ENCODE measurements at places on chromosomes 5 and 9.

- DNase-seq: no peak
Observed at GRCh38 chr5:127571314-127572131, 54.1 kb downstream of the PRRC1 start.

GRCh38 chr5:132708645-132709044 lies 28.7 kb downstream of the KIF3A start:
- no peak for DNase-seq

DNA sequence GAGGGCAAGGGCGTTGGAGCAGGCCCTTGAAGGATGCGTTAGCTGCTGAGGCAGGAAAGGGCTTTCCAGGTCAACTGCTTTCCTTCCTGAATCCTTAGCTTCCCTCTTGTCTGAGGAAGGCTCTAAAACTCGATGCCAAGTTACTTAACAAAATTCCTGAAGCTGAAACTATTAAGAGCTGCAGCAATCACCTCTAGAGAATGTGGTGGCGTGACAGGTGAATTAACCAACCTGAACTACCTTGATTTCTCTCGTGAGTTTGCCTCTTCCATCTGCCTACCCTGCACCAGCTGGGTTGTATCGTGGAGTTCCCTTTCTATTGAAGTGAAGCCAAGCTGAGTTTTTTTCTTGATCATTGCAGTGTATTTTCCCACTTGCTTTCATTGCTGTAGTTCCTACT lies 96.1 kb downstream of the PDE8B start:
- no peak for DNase-seq

DNA sequence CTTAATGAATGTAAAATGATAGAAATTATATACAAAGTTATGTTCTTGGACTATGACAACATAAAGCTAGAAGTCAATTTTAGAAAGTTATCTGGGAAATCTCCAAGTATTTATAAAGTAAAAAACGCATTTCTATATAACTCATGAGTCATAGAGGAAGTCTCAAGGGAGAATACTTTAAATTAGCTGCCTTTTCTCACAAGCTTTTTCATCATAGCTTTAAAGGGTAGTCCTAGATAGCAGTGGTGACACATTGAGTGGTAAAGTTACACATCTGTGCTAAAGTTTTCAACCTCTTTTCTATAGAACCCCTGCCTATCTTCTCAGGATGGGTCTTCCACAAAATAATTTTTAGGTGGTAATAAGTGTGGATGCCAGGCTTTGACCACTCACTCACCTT lies 598.3 kb upstream of the FAM174A start:
- DNase-seq: no peak

GRCh38 chr9:72013292-72013760 lies 47.1 kb downstream of the C9orf57 start:
- no peak for DNase-seq

DNA sequence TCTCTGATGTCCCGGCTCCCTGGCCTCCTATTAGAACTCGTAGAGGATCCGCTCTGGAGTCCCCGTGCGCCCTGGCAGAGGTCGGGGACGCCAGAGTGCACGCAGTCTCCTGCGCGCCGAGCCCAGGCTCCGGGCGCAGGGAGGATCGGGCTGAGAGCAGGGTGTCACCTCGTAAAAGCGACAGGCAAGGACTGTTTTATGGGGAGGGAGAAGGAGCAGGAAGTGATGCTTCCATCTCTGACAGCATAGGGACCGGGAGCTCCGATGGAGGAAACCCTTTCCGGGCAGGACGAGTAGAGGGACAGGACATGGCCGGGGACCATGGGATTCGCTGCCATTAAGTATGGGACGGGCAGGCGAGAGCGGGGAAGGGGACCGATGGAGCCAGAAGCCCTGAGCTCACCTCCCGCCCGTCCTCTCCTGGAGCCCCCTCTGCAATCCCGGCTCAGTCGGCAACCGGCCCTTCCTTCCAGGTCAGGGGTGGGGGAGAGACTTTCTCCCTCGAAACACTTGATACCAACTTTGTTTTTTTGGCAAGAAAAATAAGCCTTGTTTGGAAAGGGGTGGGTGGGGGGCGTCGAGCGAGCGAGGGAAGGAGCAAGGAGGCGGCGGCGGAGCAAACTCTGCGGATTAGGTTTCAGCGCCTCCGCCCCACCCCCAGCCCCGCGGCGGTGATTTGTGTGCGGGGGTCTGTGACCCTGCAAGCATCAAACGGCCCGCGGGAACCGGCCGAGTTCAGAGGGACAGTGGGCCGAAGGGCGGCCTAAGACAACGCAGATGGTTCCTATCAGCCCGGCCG lies 12.6 kb downstream of the LMX1B start:
- DNase-seq: no peak

DNA sequence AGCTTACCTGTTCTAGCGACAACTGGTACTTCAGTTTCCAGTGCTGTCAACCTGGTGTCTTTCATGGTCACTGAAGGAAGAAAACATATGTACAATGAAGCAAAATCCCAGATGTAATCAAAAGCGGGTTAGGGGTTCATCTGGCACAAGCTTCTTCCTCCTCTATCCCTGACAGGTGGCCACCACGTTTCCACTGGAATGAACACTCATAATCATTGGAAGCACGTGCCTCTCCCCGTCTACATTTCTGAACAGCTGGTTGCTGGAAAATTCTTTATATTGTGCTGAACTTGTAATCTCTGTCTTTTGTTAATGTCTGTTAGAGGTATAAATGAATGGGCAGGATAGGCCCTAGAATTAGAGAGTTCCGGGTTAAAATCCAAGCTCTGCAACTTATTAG lies 9.4 kb downstream of the TSC1 start:
- DNase-seq: no peak

GRCh38 chr9:13758936-13759335 lies 479.4 kb upstream of the MPDZ start:
- no peak for DNase-seq

GRCh38 chr9:89351584-89352300 lies 33.4 kb downstream of the SECISBP2 start:
- peak; percentile 65 for DNase-seq

GRCh38 chr9:107153336-107153735 lies 129.7 kb upstream of the RAD23B start:
- DNase-seq: no peak

All from inflammatory macrophage treated with lipopolysaccharide for 4 hours (primary cell).